Stimulated activated CD8-positive, alpha-beta memory T cell treated with anti-CD3 and anti-CD28 coated beads, Interleukin-7, amount 100 ng/mL, for 48 hours (primary cell): ENCODE measurements at places on chromosomes 7 and 10.
A peak's percentile ranks its signal among the peaks of the same experiment; 100 is the strongest.

DNA sequence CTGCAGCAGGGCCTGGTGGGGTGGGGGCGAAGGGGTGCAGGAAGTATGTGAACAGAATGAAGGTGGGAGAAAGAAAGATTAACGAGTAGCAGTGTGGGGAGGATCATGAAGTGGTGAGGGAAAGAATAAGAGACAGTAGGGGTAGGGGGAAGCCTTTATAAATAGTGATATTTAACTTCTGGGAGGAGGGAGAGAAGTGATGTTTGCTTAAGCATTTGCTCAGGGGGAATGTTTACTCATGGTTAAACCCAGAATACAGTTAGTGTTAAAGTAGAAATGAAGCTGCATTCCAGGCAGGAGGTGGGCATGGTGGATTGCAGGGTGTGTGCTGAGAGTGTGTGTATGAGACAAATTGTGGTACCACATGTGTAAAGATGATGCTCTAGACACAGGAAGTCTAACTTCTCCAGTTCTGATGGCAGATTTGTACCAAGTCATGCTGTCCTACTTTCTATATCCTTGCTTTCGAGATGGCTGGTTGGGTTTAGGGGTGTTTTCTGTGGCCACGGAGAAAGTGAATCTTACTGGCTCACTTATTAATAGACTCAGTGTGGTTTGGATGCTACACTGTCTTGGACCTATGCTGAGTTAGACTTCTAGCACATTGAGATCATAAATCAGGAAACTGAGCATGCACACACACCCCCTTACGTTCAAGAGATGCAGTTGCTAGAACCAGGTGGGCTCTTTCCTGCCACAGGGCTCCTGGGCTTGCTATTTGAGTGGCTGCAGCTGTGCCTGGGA, 10.6 kb upstream of the DNMBP start:
- DNase-seq: no peak

DNA sequence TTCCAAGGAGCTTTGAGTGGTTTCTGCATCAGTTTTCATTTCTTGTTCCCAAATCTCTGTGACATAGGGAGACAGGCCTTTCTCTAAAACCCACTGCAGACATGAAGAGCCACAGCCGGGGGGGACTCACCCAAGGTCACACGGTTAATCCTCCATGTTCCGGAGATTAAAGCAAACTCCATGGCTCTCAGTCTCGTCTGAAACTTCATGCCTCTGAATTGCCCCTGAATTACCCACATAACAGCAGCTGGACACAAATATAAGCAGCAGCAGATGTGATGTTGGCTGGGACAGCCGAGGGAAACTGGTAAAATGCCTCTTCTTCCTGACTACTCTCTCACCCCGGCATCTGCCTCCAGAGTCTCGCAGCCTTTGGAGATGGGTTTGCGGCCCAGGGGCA, 402.2 kb downstream of the DNAJB6 start:
- DNase-seq: no peak

DNA sequence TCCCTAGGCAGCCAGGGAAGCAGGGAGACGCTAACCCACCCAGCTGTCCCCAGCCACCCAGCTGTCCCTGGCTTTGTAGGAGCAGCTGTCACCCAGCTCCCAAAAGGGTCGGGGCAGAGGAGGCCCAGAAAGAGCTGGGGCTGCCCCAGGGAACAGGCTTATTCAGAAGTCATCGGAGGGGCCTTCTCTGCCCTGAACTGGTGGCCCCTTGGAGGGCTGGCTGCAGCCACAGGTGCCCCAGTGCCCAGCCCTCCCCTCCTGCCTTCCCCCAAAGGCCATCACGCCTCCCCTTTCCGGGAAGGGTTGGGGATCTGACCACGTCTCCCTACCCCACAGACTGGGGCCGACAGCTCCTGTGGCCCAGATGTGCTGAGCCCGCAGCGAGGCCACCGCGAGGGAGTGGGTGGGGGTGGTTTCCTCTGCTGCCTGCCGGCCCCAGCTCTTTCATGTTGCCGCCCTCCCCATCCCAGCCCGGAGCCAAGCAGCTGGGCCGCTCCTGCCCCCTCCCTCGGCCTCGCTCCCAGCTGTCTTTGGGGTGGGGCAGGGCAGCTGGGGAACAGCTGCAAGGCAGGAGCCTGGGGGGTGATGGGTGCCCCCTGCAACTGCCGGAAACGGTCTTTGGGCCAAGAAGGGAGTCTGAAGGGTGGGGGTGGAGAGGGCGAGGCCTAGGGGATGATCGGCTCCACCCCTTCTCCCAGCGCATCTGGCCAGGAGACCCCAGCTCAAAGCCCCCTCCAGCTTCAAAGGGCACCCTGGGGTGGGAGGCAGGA, 16.8 kb downstream of the TRIM8 start:
- peak; percentile 82 for DNase-seq

- DNase-seq: no peak
Observed at GRCh38 chr10:79186486-79187120, 117.8 kb downstream of the ZMIZ1 start.

GRCh38 chr10:31753681-31754080, 174.9 kb downstream of the ARHGAP12 start:
- no peak for DNase-seq

DNA sequence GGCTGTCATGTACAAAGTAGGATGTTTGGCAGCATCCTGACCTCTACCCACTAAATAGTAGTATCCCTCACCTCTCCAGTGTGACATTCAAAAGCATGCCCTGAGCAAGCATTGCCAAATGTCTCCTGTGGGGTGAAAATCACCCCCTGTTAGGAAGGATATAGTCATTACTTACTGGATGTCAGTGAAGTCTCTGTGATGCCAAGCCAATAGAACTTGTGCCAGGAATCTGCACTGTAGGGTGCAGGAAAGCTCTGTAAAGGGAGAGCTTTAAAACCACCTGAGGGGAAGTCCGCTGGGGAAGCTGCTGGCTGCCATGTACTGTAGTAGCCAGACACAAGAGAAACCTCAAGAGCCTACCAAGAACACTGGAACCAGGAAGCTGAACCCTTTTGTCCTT, 170.7 kb upstream of the DKK1 start:
- DNase-seq: no peak

- DNase-seq: no peak
Observed at GRCh38 chr10:71234970-71235685, 22.8 kb downstream of the UNC5B start.

GRCh38 chr10:119689016-119689580, 36.8 kb upstream of the INPP5F start:
- no peak for DNase-seq

DNA sequence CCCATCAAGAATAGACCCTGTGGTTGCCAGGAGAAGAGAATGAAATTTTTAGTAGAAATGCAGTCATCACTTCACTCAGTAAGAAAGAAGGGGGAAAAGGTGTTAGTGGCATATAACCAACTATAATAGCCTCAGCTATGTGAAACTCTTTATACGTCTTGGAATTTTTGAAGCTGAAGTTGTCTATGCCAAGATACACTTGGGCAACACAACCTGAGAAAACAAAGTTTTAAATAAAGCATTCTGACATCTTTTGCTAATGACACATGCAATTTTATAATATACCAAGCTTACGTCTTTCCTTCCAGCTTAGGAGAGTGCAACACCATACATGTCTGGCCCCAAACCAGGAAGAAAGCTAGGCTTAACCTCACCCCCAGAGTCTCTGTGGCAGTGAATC, 40.8 kb upstream of the ZNF438 start:
- DNase-seq: no peak

DNA sequence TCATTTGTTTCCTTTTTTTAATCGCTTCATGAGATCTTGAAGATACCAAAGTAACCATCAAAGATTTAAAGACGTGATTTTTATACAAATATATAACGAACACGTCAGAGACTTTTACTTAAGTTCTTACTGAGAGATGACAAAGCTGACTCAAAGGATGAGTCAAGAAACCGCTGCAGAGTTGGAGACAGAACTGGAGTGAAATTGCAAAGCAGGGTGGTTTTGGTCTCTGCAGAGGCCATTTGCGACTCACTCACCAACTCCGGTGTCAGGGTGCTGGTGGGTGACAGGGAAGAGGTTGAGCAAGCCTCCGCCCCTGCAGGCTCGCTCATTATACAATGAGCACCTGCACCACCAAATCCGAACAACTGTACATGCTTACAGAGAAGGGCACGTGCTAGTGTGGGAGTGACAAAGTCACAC, 75.2 kb downstream of the DNAJB6 start:
- DNase-seq: peak; percentile 48

DNA sequence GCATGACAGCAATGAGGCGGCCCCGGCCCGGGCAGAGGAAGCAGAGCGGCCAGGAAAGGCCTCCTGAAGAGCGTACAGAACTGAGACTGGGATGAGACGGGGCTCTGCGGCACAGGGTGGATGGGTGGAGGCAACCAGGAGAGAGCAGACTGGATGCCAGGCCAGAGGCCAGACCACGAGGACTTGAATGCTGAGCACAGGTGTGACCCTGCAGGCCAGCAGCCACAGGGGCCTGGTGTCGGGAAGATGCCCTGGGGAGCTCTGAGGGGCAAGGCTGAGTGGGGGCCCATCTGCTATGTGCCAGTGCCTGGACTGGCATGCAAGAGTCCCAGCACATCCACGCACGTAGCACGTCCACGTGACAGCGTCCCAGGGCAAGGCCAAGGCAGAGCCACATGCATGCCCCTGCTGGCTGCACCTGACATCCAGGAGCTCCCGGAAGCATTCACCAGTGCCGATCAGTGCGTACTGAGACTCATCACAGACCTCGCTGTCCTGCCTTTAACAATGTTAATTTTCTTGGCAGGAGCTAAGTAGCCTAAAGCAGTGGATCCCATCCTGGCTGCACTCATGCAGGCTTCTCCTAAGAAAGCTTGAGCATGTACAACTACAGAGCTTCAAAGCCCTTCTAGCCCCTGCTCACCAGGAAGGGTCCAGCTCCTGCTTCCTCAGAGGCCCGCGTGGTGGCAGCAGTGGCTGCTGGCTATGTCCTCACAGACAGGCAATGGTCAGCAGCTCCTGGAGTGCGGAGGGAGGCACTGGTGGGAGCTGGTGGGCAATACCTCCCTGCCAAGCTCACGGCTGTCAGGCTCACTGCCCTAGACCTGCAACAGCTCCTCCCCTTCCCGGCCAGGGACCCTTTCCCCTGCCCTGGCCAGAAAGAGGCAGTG, 18.0 kb downstream of the GRID1 start:
- no peak for DNase-seq

- DNase-seq: peak; percentile 4
Observed at GRCh38 chr10:51699145-51699474, 285 bp downstream of the CSTF2T start.

GRCh38 chr10:128992770-128993169, 474.3 kb upstream of the MGMT start:
- DNase-seq: no peak

DNA sequence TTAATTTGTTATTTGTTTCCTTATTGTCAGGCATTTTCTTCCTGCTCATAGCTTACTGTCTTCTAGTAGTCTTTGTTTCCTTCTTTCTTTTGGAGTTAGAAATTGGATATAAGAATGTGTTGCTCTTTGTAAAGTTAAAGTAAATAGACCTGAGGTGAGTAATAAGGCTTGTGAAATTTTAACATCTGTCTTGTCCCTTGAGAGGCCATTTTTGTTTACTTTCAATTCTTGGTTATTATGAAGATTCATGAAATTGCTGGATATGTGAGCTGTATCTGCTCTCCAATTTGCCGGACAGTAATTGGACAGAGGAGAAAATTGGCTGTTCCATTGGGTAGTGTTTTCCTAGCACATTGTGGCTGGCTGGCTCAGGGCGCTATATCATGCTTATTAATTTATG, 260.7 kb downstream of the EXOC4 start:
- no peak for DNase-seq

DNA sequence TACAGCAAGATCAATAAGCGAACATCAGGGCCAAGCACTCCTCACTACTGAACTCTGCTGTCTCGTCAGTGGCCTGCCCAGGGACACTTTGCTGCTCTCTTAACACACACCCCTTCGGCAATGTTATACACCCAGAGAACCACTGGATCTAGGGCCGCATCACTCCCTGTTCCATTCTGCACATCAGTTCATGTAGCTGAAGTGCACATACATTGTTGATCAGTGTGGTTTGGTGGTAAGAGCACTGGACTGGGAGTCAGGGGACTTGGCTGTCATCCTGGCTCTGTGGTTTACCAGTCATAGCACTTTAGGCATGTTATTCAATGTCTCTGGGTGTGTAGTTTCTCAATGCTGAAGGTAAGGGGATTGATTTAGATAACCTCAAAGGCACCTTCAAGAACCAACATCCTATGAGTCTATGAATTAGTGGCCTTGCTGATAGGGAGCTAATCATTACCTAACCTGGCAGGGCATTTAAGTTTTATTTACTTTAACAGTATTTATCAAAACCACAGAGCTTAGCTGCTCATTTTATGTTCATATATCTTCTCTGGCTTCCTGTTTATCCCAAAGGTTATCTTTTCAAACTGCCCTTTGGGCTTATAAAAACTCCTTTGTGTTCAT, 24.8 kb downstream of the DUSP5 start:
- DNase-seq: no peak

- DNase-seq: no peak
Observed at GRCh38 chr7:137674551-137675409, 172.0 kb downstream of the DGKI start.

GRCh38 chr7:91457208-91457607, 193.0 kb downstream of the FZD1 start:
- no peak for DNase-seq

DNA sequence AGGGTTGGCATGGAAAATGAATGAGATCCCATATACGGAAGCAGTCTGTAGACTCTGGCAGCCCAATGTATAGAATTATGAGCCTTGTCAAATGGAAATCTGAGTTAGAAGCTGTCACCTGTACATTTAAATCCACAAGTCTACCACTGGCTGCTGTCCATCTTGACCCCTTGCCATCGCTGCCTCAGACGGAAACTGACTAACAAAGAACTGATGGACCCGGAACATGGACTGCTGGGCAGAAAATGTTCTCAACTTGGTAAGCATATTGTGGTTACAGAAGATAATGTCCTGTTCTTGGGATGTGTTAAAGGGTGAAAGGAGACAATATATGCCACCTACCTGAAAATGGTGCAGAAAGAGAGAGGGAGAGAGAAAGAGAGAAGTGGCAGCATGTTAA, 37.5 kb downstream of the PARP12 start:
- no peak for DNase-seq

DNA sequence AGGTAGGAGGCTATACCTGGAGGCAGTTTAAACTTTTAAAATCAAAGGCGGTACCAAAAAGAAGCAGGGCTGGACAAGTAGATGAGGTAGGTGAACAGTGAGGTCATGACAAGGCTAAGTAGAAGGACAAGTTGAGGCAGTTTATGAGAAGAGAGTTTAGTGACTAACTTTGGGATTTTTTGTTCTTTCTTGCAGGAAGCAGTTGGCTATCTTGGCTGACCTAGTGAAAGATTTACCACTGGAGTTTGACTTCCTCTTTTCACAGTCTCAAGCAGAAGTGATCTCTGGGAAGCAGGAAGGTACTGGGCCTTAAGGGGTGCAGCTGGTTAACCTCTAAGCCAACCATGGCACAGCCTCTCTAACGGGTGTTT, 26.3 kb downstream of the ENTPD7 start:
- no peak for DNase-seq

GRCh38 chr10:84294766-84295447, 33.5 kb upstream of the CCSER2 start:
- no peak for DNase-seq

DNA sequence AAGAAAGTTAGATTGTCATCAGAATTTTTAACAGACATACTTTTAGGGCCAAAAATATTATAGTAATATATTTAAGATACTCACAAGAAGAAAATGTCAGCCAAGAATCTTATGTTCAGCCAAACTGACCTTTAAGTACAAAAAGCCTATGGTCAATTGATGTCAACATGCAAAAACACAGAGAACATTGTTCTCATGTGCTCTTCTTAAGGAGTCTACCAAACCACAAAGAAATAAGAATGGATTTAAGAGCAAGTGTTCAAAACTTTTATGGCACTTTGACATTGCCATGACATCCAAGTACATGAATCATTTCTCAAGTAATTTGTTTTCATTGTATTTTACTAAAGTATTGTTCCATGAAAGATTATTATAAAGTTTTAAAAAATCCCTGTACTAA, 180.4 kb downstream of the TMEM26 start:
- no peak for DNase-seq
